ENCODE measurements at places on chromosomes 7 and 10. TPM values are rescaled to one million over a fixed set of nuclear protein-coding genes. Genes with fewer than 3 reads are reported as not detected.

DNA sequence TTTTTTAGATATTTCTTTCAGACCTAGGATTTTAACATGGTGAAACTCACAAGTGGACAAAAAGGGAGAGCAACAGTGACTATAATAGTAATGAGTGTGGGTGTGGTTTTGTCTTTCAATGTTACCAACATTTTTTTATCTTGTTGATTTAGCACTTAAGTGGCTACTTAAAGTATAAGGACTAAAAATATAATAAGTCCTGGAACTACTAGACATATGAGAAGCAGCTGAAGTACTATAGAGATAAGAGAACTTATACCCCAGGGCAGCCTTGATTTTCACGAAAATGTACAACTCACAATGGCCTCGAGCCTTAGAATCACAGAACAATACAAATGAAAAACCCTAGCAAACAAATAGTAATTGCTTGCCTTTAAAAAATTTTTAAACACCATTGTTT, 1151.8 kb downstream of the TYW1 start:
- ATAC-seq, result no peak

DNA sequence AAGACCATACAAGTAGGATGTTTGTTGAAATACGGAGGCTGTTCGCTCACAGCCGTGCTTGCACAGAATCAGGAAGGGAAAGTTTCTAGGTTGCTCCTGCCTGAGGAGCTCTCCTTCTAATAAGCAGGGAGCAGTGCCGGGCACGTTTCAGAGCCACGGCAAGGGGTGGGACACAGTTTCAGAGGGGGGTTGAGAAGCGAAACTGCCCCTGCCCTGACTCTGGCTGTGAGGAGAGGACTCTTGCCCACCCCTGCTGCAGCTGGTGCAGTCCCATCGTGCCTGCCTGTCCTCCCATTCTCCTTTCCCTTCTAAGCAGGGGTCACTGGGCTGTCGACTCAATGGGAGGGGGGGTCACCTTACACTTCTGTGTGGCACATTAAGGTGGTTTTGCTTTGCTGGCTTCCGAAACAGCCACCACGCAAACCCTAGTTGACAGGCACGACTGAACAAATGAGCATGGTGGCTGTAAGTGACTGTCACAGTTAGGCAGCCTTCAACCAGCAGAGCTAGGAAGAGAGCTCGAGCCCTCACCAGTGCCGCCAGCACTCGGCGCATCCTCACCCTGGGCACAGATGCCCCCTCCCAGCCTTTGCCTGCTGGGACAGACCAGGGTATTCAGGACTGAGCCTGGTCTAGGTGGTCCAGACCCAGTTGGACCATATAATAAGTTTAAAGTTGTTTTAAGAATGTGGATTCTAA, 37.5 kb downstream of the ZNF467 start:
- ATAC-seq, result no peak

GRCh38 chr7:23491502-23491901, 21.2 kb upstream of the IGF2BP3 start:
- ATAC-seq, result no peak

- ATAC-seq, result no peak
Measured at GRCh38 chr10:103619424-103620351, 126.2 kb downstream of the NEURL1 start.

DNA sequence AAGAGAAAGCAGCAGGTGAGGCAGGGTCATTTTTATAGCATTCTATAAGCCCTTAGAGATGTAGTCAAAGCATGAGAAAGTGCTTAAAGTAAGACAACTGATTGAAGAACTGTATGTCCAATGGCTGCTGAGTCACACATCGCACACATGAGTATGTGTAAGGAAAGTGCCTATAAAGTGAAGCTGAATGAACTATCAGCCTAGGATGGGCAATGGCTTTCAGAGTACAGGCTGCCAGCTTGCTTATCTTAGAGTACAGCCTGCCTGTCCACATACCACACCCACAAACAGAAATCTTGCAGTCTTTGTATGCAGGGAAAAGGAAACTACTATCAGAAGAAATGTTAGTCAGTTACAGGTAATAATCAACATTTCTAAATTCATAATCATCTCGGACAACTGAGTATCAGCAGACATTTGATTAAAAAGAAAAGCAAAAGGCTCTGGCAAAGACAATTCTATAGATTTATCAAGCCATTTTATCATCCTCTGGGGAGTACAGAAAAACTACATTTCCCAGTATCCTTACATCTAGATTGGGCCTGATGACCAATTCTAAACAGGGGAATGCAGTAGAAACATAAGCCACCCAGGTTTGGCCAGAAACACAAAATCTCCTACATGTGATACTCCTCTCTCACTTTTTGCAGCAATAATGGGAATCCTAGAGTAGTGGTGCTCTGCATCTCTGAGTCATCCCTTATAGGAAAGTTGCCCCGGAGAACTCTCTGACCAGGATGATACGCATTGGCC, 16.2 kb upstream of the EPHB6 start:
- no peak for ATAC-seq

Gene RBM48
- total RNA-seq, result 9.5 TPM

GRCh38 chr7:127389321-127389720, 3.2 kb downstream of the ZNF800 start:
- no peak for ATAC-seq

GRCh38 chr7:77913977-77914607, 115.5 kb downstream of the PHTF2 start:
- no peak for ATAC-seq

DNA sequence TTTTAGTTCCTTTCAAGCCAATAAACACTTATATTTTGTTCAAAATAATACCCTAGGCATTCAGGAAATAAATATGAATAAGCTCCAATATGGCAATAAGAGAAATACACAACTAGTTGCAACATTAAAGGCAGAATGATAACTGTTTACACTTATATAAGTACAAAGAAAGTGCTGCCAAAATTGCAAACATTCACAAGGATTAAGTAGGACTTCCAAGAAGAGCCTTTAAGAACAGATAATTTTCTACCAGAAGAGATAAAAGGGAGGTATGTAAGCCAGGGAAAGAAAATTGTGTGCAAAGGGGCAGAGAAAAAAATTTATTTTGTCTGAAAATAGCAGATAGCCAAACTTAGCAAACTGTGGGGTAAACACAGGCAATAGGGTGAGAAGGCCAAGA, 83.8 kb downstream of the CTNNA3 start:
- ATAC-seq, result no peak

Gene CALHM1
- total RNA-seq, result not detected

GRCh38 chr10:26714415-26715136, 17.1 kb downstream of the PDSS1 start:
- no peak for ATAC-seq

- ATAC-seq, result no peak
Measured at GRCh38 chr10:77516575-77516974, 121.0 kb downstream of the KCNMA1 start.

DNA sequence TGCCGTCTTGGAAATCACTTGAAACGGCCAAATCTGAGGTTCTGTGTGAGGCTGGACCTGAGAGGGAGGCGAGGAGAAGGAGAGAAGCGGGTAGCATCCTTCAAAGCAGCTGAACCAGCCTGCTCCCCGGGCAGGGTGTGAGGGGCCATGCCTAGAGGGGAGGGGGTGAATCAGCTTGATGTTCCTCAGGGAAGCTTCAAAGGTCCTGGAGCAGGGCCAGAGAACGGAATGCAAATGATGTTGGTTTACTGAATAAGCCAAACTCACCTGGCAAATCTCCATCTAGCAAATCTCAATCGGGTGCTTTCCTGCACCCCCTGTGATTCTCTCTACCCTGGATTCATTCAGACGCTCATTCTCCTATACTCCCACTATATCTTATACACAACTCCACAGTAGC, 226.9 kb downstream of the WDR11 start:
- no peak for ATAC-seq

- ATAC-seq, result no peak
Measured at GRCh38 chr10:78321000-78321399, 287.3 kb downstream of the RPS24 start.

GRCh38 chr10:88555190-88555908, 27.8 kb downstream of the RNLS start:
- ATAC-seq, result no peak

GRCh38 chr10:127920306-127921074, 13.6 kb downstream of the PTPRE start:
- no peak for ATAC-seq

GRCh38 chr7:140691376-140692045, 5.0 kb upstream of the NDUFB2 start:
- no peak for ATAC-seq

GRCh38 chr10:67776371-67776770, 61.6 kb downstream of the DNAJC12 start:
- no peak for ATAC-seq

DNA sequence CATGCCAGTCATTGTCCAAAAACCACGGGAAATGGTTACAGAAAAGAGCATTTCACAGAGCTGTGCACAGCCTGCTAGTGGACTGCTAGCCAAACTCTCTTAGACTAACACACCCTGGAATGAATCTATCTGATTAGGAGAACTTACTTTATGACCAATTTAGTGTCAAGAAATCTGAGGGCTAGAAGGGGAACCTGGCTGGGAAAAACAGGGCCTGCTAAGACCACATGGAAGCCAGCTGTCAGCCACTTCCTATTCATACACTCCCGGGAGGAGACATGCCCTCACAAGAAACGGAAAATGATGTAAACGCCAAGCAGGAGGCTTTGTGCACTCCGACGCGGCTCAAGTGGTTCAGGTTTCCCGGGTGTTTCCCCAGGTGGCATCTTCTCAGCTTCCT, 54.8 kb downstream of the MPP7 start:
- no peak for ATAC-seq

Gene ACTR1A
- total RNA-seq, result 178 TPM

GRCh38 chr7:96729820-96730219, 20.2 kb upstream of the SEM1 start:
- no peak for ATAC-seq

DNA sequence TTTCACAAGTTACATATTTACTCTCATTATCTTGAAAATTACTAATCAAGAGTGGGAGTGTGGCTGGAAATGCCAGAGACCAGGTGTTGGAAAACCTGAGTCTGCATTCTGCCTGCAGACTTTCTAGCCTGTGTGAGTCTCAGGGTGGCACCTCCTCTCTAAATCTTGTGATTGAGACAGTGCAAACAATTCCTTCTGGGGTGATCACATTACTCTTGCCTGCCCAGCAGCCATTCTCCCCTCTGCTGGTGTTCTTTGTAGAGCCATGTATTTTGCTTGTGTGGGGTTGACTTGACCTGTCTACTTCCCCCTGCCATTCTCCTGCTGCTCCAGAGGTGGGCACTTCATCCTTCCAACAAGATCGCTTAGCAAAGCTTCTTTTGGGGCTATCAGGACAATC, 101.1 kb downstream of the RAPGEF5 start:
- no peak for ATAC-seq

Gene AEBP1
- total RNA-seq, result 101 TPM

Gene DPYSL4
- total RNA-seq, result 1.6 TPM

DNA sequence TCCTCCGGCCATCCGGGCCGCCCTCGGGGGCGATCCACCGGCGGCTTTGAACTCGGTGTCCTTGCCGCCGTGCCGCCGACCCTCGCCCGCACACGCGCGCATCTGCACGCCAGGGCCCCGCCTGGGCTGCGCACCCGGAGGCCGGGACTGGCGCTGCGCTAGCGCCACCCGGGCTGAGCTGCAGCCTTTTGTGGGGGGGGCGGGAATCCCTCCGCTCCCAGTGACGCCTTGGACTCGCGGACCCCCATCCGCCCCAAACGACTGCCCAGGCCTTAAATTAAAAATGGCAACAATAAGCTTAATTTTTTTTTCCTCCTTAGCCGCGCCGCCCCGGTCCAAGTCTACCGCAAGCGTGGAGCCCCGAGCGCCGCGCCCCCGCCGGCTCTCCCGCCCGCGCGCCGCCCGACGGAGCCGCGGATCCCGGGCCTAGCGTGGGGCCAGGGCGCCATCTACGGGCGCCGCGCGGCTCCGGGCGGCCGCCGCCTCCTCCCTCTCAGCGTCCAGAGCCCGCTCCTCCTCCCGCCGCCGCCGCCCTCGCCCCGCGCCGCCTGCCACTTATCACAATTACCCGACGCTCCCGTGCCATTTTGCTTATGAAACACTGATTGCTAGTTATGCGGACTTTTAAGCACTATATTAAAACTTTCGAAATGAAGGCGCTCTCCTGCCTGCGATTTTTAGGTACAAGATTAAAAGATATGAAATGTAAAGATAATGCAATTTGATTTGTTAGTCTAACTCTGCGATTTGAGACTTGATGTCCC, 7.5 kb upstream of the EBF3 start:
- peak; percentile 79 for ATAC-seq

Gene CYP3A7
- not detected for total RNA-seq

DNA sequence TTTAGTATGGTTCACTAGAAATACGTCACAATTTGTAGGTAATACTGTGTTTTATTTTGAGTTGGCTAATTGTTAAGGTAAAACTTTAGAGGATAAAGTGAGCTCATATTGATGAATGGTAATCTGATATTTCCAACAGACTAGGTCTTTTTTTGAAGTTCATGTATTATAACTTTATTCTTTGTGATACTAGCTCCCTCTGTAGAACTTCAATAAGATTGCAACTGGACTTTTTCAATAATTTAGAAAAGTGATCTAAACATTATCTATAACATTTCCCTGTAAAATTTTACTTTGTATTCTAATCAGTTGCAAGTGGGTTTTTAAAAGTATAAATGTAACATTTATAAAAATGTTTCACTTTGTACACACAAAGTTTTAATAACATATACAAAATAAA, 83.5 kb downstream of the ADK start:
- ATAC-seq, result no peak

- ATAC-seq, result no peak
Measured at GRCh38 chr7:40542982-40543741, 408.4 kb downstream of the SUGCT start.

DNA sequence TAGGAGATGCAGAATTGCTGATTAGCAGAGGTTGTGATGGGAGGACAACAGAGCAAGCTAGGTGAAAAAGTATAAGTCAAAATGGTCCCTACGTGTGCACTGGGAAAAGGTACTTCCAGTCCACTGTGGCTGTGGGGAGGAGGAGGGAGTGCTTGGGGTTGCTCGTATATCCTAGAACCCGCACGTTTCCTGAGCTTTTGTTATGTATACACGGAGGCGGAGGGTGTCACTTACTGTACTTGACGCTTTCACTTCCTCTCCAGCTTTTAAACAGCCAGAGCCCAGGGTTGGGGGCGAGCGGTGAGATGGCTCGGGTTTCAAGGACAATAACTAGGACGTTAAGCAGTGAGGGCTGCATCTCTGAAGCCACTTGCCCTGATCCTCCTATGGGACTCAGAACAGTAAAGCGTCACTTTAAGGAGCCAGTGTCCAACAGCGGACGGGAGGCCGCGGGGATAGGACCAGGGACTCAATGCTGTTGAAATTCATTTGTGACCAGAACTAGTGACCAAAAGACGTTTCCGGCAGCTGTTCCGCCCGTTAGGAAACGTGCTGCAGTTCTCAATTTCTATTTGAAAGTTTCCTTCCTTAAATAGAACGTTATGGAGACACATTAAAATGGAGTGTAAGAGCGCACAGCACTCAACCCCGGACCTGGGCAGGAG, 985 bp upstream of the ETV1 start:
- peak; percentile 30 for ATAC-seq

DNA sequence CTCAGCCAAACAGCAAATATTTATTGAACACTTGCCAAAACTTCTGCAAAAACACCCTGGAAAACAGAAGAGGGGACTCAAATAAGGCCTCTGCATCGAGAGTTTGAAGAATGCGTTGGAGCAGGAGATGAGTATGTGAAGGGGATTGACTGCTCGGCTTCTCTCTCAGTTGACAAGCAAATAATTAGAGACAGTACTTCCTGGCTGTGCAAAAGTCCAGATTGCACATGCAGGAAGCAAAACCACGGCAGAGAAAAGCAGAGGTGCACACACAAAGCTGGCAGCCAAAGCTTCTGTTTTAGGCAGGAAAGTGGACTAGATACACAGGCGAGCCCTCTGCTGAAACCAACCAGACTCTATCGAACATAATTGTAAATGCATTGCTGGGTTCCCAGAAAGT, 343.6 kb upstream of the MGMT start:
- no peak for ATAC-seq
